Osteoblast (primary cell): ENCODE measurements at places on chromosomes 1 and 21. TPM values are rescaled to one million over a fixed set of nuclear protein-coding genes. Genes with fewer than 3 reads are reported as not detected.
A peak's percentile ranks its signal among the peaks of the same experiment; 100 is the strongest.

- no peak for DNase-seq
These were observed 41.7 kb downstream of the PKP1 start for GRCh38 chr1:201324821-201325677.

GRCh38 chr21:46504666-46505065 is 46.0 kb downstream of the DIP2A start:
- DNase-seq = no peak

DNA sequence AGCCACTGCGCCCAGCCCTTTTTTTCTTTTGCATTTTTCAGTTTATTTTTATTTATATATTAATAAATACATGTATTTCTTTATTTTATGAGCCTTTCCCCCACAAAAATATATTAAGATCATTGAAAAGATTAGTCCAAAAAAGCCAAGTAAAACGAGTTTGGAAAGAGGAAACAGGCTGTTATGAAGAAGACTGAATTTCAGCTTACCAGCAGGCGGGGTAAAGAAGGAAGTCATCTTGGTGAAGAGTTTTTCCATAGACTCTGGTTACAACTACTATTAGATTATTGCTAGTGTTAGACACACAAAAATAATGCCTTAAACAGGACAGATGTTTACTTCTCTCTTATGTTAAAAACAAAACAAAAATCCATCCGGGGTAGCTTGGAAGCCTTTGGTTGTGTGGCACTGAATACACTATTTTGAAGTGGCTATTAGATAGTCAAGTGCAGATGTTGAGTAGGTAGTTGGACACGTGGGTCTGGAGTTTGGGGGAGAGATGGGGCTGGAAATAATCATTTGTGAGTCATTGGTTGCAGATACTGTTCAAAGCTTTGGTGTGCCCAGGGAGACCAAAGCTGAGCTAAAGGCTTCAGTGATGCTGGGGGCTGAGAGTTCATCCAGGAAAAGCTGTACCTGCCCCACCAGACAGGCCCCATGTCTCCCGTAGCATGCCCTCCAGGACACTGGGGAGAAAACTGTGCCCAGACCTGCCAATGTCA is 8.7 kb upstream of the LRRC71 start:
- DNase-seq = peak; percentile 92

DNA sequence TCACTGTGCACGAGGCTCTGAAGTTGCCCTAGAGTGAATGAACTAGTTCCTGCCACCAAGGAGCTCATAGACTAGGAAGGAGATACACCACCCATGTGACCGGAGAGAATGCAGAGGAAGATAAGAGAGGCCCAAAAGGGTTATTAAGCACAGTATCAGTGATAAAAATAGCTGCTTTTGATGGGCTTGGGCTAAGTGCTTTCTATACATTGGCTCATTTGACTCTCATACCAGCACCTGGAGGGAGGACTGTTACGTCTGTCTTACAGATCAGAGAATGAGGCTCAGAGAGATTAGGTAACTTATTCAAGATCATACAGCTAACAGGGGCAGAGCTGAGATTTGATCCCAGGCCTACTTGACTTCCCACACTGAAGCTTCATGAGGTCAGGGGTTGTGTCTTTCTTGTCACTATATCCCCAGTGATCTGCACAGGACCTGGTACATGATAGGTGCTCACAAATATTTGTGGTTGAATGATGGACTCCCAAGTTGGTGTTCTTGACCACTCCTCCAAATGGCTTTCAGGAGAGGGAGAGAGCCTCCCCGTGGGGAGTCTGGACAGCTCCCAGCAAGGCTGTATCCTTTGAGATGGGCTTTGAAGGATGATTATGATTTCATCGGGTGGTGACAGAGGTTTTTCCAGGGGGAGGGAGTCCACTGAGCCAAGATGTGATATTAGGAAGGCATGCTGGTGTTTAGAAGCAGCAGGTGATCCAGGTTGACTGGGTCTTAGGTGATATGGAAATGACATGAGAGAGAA is 14.4 kb downstream of the PPFIA4 start:
- peak; percentile 42 for DNase-seq

GRCh38 chr1:201551877-201552731 is 13.2 kb downstream of the NAV1 start:
- DNase-seq = peak; percentile 76

GRCh38 chr1:42979036-42979430 is 20.4 kb upstream of the SLC2A1 start:
- no peak for DNase-seq

DNA sequence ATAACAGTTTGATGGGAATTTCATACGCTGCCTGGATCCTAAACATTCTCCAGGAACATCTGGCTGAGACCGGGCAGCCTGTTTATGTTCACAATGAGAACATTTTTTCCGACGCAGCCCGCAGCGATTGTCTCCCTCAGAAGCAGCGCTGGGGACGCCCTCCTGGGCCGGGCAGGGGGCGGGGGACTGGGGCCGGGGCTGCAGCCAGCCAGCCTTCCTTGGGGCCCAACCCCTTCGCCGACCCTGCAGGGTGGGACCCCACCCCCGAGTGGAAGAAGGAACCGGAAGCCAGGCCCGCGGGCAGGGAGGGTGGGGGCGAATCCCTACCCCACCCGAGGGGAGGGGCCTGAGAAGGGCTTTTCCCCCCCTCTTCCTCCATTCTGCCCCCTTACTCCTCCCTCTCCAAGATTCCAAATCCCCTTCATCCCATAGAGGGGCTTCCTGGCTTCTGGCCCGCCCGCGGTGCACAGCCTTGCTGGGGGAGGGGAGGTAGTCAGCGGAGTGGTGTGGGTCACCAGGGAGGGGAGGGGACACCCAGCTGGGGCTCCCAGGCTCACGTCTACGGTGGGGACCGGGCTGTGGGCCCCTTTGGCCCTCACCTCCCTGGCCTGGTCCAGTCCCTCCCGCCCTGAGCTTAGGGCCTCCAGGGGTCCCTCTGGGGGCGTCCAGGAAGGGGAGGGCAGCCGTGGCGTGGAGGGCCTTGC is 60.6 kb downstream of the WNT9A start:
- peak; percentile 89 for DNase-seq

- peak; percentile 6 for DNase-seq
These were observed 2.5 kb downstream of the NCAM2 start for GRCh38 chr21:21000591-21001175.

DNA sequence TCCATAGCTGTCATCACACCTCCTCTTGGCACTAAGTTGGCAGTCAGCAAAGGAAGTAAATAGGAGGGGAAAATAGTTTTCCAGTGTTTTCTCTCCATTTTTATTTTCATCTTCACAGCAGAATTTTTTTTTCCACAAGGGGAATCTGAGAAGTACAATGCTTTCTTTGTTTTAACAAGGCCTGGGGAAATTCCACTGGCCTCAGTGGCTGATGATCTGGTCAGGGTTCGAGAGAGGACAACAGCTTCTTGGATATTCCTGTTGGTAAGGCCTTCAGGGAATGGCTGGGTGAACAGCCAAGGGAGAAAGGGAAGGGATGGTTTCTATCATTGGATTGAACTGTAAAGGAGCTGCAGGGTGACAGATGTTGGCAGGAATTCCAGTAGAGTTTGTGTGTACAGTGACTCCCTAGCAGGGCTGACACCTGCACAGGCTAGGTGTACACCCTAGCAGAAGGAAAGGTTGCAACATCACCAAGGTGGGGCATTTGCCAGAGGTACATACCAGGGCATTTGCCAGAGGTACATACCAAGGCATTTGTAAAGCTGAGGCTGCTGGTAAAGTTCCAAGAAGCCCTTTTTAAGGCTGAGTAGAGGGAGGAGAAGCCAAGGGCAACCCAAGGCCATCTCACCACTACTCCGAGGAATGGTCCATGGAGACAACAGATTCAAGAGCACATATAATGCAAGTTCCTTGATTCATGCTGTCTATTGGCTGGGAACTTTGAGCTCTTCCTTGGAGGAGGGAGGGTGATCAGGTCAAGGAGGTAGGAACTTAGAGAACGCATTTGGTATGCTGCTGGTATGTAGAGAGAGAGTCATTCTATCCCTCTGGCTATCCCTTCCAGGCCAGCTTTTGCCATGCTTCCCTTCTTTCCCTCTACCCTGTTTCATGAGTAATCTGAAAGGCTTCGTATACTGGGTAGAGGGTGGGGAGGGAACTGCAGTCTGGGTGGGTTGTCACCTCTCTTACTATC is 3.1 kb downstream of the GJA5 start:
- no peak for DNase-seq

- peak; percentile 73 for DNase-seq
These were observed 4.5 kb upstream of the TRABD2B start for GRCh38 chr1:48001696-48002095.

- DNase-seq = no peak
These were observed 26.9 kb downstream of the SOD1 start for GRCh38 chr21:31686272-31686915.

- peak; percentile 63 for DNase-seq
These were observed 2.0 kb downstream of the RPRD2 start for GRCh38 chr1:150365941-150366340.

DNA sequence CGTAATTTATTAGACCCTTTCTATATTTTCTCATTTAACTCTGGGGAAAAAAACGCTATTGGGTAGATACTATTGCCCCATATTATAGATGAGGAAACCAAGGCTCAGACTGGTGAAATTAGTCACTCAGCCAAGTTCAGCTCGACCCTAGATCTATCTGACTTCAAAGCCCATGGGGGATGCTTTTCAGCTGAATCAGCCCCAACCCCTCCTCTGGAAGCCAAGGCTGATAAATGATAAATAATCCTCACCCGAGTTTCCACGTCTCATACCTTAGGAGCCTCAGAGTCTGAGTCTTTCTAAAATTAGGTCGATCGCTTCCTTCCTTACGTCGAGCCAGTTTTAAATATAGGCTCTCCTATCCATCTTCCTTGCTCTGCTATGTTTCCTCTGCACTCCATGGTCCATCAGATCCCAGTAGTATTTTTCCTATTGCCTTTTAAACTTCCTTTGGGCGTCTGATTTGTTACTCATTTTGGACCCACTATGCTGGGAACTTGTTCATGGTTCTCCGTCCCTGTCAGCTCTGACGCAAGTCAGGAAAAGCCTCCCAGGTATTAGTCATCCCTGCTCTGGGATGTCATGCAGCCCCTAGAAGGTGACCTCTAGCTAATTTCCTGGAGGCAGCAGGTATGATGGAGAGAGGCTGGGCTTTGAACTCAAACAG is 122.8 kb downstream of the PLPP3 start:
- peak; percentile 87 for DNase-seq

- no peak for DNase-seq
These were observed 148.9 kb downstream of the CDC42BPA start for GRCh38 chr1:227169343-227169742.

The TACSTD2 gene
- total RNA-seq = under 0.01 and 0.29 TPM in 2 replicates

GRCh38 chr1:93591676-93592550 is 89.7 kb downstream of the BCAR3 start:
- DNase-seq = peak; percentile 83

GRCh38 chr1:237792149-237792548 is 98.6 kb downstream of the ZP4 start:
- no peak for DNase-seq

The GPR25 gene
- not detected in 2 replicates for total RNA-seq

The CD1C gene
- not detected in 2 replicates for total RNA-seq

DNA sequence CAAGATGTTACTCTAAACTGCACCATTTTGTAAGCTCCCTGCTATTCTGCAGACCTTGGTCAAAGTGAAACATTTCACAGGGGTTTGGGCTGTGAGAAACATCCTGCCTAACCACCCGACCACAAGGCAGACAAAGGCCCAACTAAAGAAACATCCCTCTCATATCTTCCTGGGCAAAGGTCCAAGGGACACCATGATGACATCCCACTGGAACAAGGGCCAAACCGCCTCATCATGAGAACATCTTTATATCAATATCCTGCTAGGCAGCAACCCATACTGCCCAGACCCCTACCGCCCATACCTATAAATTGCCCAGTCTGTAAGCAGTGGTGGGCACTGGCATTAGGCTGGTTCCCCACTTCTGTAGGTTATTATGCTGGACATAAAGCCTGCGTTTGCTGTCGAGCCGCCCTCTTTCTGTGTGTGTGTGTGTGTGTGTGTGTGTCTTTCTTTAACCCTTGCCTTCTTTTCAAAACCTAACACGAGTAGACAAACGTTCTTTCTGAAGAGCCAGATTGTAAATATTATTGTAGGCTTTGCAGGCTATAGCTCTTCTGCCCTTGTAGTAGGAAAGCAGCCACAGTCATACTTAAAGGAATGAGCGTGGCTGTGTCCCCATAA is 1.0 kb upstream of the PPIE start:
- DNase-seq = no peak

DNA sequence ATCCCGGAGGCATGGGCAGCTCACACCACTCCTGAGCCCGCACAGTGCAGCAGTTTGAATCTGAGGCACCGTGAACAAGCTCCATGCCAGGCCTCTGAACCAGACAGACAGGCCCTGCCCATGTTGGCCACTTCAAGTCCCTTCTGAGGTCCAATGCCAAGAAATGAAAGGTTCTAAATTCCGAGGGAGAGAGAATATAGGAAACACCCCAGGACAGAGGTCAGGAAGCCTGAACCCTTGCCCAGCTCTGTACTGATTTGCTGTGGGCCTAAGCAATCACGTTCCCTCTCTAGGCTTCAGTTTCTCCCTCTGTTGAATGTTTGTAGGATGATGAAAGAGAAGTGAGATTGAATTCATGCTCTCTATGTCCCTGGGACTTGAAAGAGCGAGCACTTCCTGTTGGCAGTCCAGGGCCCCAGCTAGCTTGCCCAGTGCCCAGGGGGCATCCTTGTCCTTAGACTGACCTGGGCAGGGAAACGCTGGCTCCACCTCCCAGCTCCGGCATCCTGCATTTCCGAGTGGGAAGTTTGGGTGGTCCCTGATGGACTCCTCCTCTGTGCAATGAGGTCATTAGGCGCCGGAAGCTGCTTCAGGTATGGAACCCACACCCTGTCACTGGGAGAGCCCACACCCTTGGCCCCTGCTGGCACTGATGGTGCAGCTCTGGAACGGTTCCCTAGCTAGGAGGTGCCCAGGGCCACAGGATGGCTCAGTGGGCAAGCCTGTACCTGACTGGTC is 242.4 kb upstream of the TMEM51 start:
- peak; percentile 25 for DNase-seq

GRCh38 chr1:37667023-37667671 is 25.2 kb upstream of the CDCA8 start:
- no peak for DNase-seq

The ACKR1 gene
- not detected in 2 replicates for total RNA-seq

The PRELP gene
- total RNA-seq = 0.29 and 0.36 TPM in 2 replicates

GRCh38 chr1:66271216-66271903 is 262.6 kb upstream of the SGIP1 start:
- peak; percentile 88 for DNase-seq

The CD1B gene
- total RNA-seq = not detected in 2 replicates

DNA sequence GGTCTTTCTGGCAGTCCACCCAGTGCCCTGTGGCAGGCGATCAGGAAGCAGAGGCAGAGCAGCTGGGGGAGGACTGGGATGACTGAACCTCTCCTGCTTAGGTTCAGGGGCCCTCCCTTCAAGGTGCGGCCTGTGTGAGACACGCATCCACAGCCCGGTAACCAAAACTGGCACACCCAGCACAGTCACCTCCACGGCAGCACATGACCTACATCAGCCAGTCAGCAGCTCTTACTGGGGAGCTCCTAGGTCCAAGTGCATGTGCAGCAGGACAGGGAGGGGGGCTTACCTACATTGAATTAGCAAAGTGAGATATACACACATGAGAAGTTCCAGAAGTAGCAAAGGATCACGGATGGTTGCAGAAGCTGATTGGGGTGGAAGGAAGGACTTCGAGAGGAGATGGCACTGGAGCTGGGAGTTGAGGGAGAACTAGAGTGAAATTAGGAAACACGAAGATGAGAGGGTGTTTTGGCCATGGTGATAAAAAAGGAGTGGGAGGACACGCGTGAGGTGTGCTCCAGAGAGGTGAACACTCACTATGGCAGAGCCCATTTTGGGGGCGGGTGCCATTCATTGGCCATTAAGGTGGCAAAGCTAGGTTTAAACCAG is 51.4 kb upstream of the IRF2BP2 start:
- peak; percentile 64 for DNase-seq
